H4 (cell line): ENCODE measurements at places on chromosomes 5 and 9. TPM values are rescaled to one million over a fixed set of nuclear protein-coding genes. Genes with fewer than 3 reads are reported as not detected.

TMC1 gene
- not detected in 2 replicates for total RNA-seq

MSMP gene
- not detected in 2 replicates for total RNA-seq

SH3RF2 gene
- 1.6 and 3.0 TPM in 2 replicates for total RNA-seq

NR5A1 gene
- not detected in 2 replicates for total RNA-seq

TNFSF15 gene
- total RNA-seq, result 0.75 and 0.80 TPM in 2 replicates
